ENCODE measurements at places on chromosomes 7 and 10. TPM values are rescaled to one million over a fixed set of nuclear protein-coding genes. Genes with fewer than 3 reads are reported as not detected.

FAM237B gene
- not detected for total RNA-seq

C7orf33 gene
- not detected for total RNA-seq

FAM131B gene
- total RNA-seq, result 0.48 TPM

NUDT13 gene
- 1.2 TPM for total RNA-seq

DEPP1 gene
- 0.31 TPM for total RNA-seq

ATG9B gene
- 15.7 TPM for total RNA-seq

OPALIN gene
- total RNA-seq, result not detected

CALD1 gene
- 1.8 TPM for total RNA-seq

COBL gene
- not detected for total RNA-seq

VAX1 gene
- total RNA-seq, result not detected

Measured in activated naive CD4-positive, alpha-beta T cell treated with anti-CD3 and anti-CD28 coated beads, Interleukin-2, amount 10 ng/mL, durations not matched to agents 5 hours and 36 hours (primary cell).